Caki2 (cell line): ENCODE measurements at places on chromosomes 12 and 14. TPM values are rescaled to one million over a fixed set of nuclear protein-coding genes. Genes with fewer than 3 reads are reported as not detected.

The GYS2 gene
- not detected in 2 replicates for total RNA-seq

The SERPINA9 gene
- total RNA-seq = not detected in 2 replicates

The IRAK3 gene
- 0.47 TPM in 1 of 2 replicates, not detected in the other for total RNA-seq

The GALNT9 gene
- total RNA-seq = 14.1 and 14.6 TPM in 2 replicates

The LBHD2 gene
- total RNA-seq = 7.5 TPM in 1 of 2 replicates, not detected in the other

DNA sequence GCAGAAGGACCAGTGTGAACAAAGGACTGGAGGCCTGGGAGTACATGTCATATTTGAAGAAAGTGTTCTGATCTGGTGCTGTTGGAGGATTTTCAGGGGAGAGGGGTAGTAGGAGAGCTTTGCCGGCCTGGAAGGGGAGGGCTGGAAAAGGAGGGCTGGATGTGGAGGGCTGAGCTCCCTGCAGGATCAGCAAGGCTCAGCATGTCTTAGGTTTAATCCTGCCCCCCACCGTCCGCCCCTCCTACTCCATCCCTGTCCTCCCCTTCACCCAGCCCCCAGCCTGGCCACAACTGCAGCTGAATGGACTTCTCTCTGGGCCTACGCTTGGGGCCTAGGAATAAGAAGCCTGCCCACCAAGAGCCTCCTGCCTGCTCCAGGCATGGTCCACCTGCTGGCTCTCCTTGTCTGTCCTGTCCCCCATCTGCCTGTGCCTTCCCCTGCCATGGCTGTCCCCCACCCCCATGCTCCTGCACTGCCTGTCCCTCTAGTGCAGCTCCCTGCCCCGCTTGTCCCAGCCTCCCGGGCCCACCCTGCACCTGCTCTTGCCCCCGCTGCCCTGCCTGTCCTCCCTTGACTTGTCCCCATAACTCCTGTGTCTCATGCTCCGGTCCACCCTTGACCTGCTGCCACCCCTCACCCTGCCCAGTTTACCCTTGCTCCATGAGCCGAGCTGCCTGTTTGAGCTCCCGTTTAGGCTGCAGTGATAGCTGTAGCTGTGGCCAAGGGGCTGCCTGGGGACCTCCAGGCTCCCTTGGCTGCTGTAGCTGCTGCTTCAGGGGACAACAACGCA is 9.8 kb upstream of the RARG start:
- no peak for DNase-seq

DNA sequence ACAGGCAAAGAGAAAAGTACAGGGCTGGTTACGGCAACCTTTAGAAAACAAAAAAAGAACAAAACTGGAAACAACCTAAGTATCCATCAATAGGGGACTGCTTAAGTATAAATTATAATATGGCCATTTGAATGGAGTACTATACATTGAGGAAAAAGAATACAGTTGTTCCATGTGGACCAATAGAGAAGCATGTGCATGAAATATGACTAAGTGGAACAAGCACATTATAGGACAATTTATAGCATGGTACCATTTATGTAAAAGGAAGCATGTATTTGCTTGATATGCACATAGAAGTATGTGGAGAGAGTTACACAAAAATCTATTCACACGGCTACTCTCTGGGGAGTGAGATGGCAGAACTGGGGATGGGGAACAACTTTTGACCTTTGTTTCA is 49.2 kb upstream of the FAM222A start:
- no peak for DNase-seq

GRCh38 chr14:53668897-53669296 is 287.7 kb downstream of the BMP4 start:
- no peak for DNase-seq

GRCh38 chr14:22099942-22100763 is 426.5 kb upstream of the OR4E1 start:
- DNase-seq = peak; percentile 54

- no peak for DNase-seq
These were observed 12.4 kb downstream of the MED21 start for GRCh38 chr12:27034607-27035293.
